ENCODE measurements at places on chromosomes 12 and 14.

- DNase-seq: no peak
Measured at GRCh38 chr12:40312982-40313576, 88.3 kb downstream of the LRRK2 start.

DNA sequence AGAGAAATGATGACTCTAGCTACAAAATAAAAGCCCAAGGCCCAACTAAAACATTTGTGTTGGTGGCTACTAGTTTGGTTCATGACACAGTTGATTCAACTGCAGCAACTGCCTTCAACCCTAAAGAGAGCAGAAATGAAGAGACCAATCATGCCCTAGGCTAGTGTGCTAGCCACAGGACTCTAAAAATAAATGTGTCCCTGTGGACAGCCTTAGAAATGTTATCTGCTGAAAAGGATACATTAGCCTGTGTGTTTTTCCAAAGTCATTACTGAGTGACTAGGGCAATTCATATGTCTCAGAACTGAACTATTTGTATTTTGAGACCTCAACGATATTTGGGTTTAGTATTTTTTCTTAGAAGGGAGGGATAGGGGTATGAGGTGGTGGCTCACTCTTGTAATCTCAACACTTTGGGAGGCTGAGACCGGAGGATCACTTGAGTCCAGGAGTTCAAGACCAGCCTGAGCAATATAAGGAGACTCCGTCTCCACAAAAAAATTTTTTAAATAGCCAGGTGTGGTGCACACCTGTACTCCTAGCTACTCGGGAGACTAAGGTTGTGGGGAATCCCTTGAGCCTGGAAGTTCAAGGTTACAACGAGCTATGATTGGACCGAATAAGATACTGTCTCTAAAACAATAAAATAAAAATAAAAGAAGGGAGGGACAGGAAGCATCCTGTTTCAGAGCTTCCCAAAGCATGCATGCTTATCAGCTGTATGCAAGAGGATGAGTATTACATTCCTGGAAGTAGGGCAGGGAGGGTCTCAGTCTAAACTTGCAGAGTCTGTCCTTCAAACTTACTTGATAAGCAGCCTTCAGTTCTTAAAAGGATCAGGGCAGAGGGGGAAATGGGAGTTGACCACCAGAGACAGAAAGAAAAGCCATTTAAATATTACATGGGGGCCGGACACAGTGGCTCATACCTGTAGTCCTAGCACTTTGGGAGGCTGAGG is 29.6 kb upstream of the NAP1L1 start:
- DNase-seq: no peak

- DNase-seq: no peak
Measured at GRCh38 chr12:98421316-98421715, 94.1 kb upstream of the TMPO start.

GRCh38 chr14:90732139-90732538 is 84.1 kb downstream of the TTC7B start:
- DNase-seq: no peak

GRCh38 chr12:76183459-76184186 is 99.1 kb upstream of the NAP1L1 start:
- DNase-seq: peak; percentile 33

Measured in activated naive CD8-positive, alpha-beta T cell treated with anti-CD3 and anti-CD28 coated beads for 36 hours (primary cell).